Natural killer cell (primary cell): ENCODE measurements at places on chromosomes 16 and 17.

DNA sequence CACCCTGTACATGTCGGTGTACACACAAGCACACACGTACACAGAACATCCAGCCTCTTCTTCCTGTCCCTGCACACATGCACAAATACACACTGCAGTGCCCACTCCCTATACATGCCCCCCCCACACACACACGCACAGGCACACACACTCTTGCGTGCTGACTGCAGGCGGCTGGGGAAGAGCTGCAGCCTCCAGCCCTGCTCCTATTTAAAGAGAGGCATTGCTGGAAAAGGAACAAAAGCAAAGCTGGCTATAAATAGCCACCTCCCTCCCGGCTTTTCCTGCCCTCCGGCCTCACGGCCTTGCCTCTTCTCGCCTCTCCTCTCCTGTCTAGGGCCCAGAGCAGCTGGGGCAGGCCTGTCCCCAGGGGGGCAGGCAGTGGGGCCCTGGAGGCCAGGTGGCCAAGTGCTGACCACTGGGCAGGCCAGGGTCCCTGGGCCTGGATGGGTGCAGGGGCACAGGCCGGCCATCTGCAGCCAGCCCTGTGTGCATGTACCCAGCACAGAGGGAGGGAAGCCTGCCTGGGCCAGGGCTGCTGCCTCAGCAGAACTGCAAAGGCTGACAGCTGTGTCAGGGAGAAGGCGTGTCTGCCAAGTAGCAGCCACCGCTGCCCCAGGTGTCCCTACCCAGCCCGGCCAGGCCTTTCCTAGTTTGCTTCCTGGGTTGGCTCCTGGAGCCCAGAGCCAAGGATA is 25.4 kb downstream of the RTN4RL1 start:
- DNase-seq: no peak

DNA sequence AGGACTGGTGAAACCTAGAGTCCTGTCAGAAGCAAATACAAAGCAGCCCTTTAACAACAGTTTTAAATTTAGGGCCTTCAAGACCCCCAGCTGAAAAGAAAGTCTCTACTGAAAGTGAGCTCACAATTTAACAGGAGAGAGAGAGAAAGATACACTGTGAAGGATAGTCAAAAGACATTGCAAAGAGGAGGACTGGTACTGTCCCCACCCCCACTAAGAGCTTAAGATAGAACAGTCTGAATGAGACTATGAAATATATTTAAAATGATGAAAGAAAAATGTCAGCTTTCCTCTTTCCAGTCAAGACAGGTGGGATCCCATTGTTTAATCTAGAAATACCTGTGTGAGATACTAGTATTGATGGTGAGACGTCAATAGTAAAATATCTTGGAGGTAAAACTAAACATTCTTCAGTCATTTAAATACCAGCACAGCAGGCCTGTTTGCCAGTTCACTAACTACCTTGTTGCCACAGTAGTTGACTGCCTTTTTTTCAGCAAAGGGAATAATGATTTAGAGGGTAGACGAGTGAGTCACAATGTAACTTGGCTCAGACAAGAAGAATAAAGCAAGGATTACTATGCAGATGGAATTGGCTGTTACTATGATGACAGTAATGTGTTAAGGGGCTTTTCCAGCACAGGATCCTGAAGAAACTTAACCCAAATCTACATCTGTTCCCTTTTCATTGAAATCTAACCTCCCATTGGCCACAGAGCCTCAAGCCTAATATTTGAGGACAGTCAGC is 47.2 kb upstream of the RASL10B start:
- no peak for DNase-seq

DNA sequence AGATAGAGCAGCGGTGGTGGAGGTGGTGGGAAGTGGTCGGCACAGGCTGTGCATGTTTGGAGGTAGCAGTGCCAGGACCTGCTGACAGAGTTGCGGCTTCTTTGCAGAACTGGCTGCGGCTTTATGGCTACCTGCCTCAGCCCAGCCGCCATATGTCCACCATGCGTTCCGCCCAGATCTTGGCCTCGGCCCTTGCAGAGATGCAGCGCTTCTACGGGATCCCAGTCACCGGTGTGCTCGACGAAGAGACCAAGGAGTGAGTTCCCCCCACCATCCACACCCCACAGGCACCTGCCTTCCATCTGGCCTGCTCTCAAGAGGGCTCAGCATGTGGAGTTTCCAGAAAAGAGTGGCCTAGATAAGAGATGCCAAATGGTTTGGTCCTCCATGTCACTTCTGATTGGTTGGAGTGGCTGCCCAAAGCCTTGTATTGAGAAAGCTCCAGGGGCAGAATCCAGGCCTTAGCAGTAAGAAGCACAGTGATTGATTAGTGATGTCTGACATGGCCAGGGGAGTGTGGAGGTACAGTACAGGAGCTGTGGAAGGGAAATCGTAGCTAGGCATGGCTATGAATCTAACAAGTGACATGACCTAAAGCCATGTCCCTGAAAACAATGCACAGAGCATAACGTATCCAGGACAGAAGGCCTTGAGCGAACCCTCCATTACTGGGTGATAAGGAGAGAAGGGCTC is 12.0 kb downstream of the MMP15 start:
- no peak for DNase-seq

DNA sequence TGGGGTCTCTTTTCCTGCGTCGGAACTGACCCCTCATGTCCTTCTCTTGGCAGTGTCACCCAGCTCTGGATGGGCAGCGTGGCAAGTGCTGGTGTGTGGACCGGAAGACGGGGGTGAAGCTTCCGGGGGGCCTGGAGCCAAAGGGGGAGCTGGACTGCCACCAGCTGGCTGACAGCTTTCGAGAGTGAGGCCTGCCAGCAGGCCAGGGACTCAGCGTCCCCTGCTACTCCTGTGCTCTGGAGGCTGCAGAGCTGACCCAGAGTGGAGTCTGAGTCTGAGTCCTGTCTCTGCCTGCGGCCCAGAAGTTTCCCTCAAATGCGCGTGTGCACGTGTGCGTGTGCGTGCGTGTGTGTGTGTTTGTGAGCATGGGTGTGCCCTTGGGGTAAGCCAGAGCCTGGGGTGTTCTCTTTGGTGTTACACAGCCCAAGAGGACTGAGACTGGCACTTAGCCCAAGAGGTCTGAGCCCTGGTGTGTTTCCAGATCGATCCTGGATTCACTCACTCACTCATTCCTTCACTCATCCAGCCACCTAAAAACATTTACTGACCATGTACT is 13.2 kb downstream of the IGFBP4 start:
- DNase-seq: no peak
